ENCODE measurements at places on chromosomes 5 and 9. TPM values are rescaled to one million over a fixed set of nuclear protein-coding genes. Genes with fewer than 3 reads are reported as not detected.
A peak's percentile ranks its signal among the peaks of the same experiment; 100 is the strongest.

DNA sequence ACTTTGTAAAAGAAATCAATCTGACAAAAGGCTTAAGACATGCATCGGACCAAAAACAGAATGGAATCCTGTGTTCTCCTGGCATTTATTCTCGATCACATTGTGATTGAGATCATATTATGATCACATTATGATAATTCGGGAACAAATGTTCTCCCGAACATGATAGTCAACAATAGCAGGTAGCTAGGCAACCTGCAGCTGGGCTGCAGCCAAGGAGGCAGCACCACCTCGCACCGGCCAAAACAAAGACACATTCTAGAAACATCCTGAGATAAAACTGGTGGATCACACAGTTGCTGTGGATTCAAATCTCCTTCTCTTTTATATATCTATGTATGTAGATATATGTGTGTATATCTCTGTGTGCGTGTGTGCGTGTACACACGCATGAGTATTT, 480.6 kb upstream of the CYLC2 start:
- ATAC-seq: no peak

- no peak for ATAC-seq
Observed at GRCh38 chr9:18520416-18521047, 46.6 kb downstream of the ADAMTSL1 start.

PKD2L2 gene
- not detected for total RNA-seq

GRCh38 chr9:123470121-123470782, 114.3 kb downstream of the CRB2 start:
- ATAC-seq: no peak

GRCh38 chr5:136115183-136115865, 17.3 kb upstream of the SMAD5 start:
- no peak for ATAC-seq

DNA sequence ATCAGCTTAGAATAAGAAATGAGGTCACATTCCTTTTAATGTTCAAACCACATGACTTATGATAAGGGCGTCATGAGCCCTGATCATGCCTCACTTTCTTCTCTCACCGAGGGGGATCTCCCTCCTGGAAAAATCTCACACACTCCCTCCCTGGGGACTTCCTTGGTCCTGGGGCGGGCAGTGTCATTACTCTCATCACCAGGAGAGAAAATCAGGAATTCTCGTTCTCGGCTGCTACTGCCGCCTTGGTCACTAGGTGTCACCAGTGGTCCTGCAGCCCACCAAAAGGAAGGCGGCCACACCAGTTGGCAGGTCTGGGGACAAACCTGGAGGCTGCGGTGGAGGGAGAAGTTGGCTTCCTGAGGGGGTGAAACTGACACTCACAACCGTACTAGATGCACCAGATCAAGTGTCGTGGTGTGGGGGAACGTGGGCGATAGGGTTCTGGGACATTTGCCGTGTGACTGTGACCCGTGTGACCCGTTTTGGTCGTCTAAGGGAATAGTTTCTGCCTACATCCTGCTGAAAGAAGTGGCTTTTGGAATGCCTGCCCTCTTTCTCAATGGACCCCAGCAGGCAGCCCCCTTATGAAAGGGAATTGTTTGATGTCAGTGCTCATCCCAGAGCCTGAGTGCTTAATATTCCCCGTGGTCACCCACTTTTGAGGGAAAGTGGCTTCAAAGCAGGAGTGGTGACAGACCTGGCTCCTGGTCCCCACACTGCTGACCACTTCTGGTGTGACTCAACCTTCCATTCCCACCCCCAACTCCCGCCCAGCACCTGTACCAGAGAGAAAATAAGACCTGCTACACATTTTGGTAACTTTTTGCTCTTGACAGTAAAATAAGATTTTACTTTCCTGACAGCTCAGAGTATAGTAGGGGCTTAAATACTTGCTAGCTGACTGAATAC, 63.2 kb downstream of the ACER2 start:
- ATAC-seq: peak; percentile 63
